ENCODE measurements at places on chromosomes 3 and 15.

DNA sequence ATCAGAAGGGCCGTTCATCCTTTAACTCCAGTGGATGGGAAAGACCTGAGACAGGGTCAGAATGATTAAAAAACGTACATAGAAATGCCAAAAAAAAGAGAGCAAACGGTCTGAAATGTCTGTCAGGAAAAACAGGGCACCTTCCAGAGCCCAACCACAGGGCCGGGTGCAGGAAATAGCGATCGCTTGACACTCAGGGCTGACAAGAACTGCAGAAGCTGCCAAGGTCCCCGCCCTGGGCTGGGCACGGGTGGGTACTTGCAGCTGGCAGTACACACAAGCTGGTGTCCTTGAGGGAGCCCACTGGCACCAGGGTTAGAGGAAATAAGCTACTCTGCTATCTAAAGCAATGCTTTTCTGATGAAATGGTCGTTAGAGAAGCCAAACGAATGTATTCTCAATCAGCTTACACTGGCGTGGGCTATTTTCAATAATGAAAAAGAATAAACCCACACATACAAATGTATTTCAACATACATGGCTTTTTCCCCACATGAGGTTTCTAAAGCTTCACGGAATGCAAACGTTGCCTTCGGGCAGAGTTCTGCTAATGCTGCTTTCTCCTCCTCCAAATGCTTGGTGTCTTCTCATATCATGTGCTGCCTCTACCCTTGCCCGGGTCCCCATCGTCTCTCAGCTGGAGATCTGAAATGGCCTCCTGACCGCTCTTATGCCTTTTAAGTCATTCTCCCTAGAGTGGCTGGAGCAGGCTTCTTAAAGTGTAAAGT, 15.6 kb downstream of the FRMD4B start:
- no peak for DNase-seq

- no peak for DNase-seq
Measured at GRCh38 chr3:99439892-99440291, 198.5 kb upstream of the COL8A1 start.

- peak; percentile 31 for DNase-seq
Measured at GRCh38 chr3:129526121-129526900, 2.1 kb upstream of the RHO start.

DNA sequence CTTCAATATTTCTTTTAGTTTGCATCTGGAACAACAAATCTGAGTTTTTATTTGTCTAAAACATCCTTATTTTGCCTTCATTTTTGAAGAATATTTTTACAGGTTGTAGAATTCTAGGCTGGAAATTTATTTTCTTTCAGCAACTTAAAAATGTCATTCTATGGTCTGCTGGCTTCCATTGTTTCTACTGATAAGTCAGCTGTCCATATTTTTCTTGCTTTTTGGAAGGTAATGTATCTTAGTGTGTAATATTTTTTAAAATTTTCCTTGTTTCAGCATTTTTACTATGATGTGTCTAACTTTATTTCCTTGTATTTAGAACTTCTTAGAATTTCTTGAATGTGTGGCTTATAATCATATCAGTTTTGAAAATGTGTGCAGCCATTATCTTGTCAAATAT, 37.0 kb downstream of the SEMA6D start:
- DNase-seq, result peak; percentile 29

DNA sequence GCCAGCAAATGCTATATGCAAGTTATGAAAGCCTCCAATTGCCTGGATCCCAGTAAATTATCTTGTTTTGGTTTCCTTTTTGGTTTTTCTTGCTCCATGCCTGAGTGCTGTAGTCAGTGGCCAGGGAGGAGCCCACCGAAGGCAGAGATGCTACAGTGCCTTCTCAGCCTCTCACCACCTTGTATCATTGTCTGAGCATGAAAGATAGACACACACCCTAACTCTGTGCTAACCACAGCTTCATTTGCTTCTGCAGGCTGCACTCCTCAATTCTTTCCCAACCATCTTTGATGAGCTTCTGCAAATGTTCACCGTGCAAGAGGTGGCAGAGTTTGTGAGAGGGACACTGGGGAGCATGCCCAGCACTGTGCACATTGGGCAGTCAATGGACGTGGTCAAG, 114.5 kb upstream of the MANF start:
- no peak for DNase-seq

DNA sequence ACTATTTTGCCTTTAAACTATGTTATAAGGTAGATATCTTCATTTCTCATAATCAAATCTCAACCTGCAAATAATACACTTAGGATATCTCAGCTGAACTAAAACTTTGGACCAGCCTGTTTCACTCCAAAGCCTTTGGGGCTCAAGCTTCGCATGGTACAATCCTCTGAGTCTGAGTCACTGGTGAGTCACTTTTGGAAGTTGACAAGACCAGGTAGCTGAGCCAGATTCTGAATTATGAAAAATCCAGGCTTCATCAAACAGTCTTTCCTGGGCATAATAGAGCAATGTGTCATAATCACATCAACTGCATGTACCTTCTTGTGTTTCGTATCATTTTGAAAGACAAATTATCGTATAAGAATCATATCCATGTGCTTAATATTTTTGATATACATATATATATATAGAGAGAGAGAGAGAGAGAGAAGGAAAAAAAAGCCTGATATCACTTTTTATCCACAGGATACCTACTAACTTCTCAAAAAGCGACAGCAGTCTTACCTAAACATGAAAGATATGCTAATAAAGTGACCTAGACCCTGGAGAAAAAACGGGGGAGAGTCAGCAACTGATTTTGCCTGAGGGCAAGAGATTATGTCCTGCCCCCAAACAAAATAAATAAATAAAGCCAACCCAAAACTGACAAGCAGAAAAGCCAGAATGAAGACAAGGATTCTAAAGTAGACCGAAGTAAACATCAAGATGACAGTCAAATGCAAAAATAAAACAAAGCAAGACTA, 263.9 kb upstream of the TGFBR2 start:
- DNase-seq, result peak; percentile 38

DNA sequence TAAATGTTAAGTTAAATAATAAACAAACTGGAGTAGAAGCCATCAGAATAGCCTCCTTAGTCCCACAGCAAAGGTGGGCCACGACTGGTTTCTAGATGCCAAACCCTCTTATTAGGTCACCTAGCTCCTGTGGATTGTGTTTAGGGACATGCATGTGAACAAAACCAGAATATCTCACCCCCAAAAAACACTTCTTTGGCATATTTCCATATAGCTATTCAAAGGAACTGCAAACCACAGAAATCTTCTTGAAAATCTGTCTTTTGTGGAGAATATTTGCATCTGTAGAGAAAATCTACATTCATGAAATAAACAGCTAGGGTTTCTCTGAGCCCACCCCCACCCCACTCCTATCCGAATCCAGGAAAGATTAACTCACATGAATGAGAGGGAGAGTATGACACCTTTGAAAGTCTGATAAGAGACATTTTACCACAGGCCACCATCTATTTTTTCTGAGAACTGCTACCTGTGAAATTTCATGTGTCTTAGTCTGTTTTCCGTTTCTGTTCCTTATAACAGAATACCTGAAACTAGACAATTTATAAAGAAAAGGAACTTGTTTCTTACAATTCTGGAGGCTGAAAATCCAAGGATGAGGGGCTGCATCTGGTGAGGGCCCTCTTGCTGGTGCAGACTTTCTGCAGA, 159.4 kb downstream of the NEK10 start:
- no peak for DNase-seq

GRCh38 chr3:189502676-189503257, 128.4 kb upstream of the TP63 start:
- DNase-seq, result no peak

- DNase-seq, result no peak
Measured at GRCh38 chr3:103127737-103128136, 692.9 kb downstream of the ZPLD1 start.

DNA sequence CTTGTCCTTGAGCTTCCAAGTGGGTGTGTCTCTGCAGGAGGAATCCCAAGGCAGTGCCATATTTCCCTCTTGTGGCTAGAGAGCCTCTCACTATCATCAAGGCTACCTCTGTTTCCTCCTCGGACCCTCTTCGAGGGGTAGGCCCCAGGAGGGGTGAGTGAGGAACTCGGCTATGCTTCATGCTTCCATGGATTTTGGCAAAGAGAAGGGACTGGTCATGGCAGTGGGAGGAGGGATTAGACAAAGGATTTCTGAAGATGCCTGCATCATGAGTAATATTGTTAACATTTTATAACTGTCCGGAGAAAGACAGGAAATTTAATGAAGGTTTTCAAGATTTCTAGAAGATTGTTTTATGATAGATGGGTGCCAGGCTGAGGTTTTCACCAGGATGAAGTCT, 241.5 kb downstream of the CLSTN2 start:
- no peak for DNase-seq

DNA sequence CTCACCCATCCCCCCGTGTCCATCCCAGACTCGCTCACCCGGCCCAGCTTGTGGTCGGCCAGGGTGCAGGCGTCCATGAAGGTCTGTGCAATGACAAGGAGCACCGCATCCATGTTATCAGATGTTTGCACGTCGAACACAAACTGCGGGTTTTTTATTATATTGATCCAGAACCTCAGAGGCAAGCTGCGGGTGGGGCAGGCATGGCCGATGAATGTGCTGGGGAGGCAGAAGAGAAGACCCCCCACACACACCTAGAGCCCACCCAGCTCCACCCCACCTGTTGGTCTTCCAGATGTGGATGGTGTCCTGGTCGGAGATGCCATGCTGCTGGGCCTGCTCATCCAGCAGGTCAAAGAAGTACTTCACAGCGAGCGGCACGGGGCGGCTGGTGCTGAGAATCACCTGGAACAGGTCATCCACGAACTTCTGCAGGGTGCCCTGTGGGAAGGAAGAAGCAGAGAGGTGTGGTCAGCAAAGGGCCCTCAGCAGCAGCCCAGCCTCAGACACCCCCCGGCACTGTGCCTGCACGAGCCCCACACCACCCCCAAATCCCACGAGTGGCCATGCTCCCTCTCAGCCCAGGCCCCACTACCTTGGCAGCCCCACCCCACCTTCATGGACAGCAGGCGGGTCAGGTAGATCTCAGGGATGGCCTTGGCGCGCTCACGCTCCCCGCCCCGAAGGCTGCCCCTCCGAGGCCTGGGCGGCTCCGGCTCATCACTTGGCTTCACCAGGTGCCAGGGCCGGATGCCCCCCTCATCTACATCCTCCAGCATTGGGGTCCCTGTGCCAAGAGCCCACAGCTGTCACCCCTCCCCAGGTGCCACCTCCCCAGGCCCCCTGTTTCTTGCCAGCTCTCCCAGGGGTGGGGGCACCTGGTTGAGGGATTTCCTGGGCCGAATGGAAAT, 20.3 kb downstream of the PLXNB1 start:
- no peak for DNase-seq

GRCh38 chr15:62572797-62573196, 407.7 kb upstream of the C2CD4B start:
- DNase-seq, result no peak

GRCh38 chr3:141413801-141414689, 45.7 kb downstream of the ZBTB38 start:
- no peak for DNase-seq

DNA sequence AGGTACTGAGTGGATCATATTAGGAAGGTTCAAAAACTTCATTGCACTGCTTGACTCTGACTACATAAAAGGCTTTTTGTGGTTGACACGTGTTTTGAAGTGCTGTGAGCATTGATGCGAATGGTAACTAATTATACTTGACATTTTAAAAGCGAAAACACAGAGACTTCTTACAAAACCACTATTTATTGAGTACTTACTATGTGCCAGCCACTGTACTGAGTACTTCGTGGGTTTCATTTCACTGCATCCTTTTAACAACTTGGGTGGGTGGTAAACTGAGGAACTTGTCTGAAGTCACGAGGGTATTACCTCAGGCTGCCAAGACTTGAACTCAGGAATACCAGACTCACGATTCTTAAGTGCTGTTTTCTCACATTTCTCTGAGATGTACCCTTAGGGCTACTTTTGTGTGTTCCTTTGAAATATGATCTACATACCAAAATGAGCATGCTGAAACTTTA, 45.3 kb upstream of the PPP4R2 start:
- no peak for DNase-seq

GRCh38 chr3:31356941-31357340, 175.8 kb upstream of the STT3B start:
- peak; percentile 2 for DNase-seq

DNA sequence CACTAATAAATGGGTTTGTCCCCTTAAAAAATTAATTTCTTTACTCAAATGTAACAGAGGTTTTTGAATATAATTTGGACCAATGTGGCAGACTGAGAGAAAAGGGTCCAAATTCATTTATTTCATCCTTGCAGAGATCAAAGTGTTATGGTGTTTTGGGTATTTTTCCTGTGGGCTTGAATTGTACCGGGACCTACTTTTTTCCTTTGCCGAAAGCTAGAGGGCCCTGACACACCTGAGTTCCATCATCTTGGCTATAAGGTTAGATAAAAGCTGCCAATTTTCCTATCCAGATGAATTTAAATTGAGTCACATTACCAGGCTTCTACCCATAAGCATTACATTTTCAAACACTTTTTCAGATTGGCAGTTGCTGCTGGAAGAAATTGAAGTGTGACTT, 908 bp downstream of the CCNB2 start:
- DNase-seq, result peak; percentile 45

DNA sequence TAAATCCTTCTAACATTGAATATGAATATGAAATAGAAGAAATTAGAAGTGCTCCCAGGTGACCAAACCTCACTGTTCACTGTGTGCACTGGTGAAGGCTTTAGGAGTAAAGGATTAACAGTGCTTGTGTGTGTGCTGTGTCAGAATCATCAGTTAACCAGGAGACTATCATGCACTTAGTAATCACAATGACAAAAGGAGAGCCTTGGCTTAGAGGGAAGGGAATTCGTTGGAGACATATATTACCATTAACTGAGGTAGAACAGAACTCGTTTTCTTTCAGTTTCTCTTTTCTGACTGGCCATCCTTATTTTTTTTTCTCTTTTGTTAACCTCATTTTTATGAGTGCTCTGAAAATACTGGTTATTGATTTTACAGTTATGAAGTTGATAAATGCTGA, 213.3 kb upstream of the GBE1 start:
- DNase-seq, result no peak

GRCh38 chr3:186570941-186571643, 572 bp downstream of the DNAJB11 start:
- peak; percentile 20 for DNase-seq

DNA sequence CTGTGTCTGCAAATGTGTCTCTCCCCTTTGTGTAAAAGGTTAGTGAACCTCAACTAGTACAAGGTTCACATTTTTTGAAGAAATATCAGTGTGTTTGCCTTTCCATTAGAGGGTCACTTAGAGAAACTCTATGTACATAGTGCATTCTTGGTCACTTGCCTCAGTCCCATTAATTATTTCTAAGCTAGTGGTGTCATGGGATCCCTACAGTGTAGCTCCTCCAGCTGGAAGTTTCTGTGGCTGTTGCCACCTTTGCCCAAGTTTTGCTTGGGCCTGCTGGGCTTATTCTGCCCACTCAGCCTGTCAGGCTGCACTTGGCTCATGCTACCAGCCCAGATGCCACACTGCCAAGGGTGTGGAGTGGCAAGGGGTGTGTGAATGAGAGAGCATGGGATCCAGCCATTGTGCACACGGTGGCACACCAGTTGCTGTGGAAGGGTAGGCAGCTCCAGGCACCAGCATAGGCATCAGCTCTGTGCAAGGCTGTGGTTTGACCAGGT, 161.7 kb downstream of the ARPP21 start:
- no peak for DNase-seq
